Panc1 (cell line): ENCODE measurements at places on chromosomes 7 and 10. TPM values are rescaled to one million over a fixed set of nuclear protein-coding genes. Genes with fewer than 3 reads are reported as not detected.

DNA sequence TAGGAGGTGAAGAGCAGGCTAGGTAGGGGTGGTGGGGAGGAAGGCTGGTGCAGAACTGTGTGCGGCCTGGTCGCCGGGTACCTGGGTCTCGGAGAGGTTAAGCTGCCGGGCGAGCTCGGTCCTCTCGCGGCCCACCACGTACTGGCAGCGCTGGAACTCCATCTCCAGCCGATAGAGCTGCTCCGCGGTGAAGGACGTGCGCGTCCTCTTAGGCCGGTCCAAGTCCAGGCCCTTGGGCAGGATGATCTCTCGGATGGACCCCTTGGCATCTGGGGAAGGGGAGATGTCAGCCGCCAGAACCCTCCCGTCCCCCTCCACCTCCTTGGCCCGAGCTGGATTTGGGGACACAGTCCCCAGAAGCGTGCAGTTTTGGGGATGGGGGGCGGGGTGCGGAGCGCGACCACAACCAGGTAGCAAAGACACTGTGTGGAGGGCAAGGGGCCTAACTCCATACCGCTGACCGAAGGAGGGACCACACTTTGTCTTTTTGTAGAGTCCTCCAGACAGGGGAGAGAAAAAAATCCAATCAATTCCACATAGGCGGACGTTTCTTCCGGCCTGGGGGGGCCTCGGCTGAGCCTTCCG lies 1.6 kb downstream of the VAX1 start:
- DNase-seq, result no peak
- peak overlapping the region; percentile 56 for H3K4me3 ChIP-seq
- H3K27me3 ChIP-seq, result no peaks in the 10 kb centered on the region
- peak overlapping the region; percentile 93 for H3K27ac ChIP-seq
- no peaks in the 10 kb centered on the region for H3K36me3 ChIP-seq

GRCh38 chr7:44977304-44977958 lies 1.4 kb downstream of the MYO1G start:
- H3K4me1 ChIP-seq, result peaks cover 8% of the 10 kb centered on the region
- no peaks in the 10 kb centered on the region for H3K27me3 ChIP-seq
- DNase-seq, result no peak
- no peaks in the 10 kb centered on the region for H3K36me3 ChIP-seq
- H3K4me3 ChIP-seq, result no peak overlapping the region

DNA sequence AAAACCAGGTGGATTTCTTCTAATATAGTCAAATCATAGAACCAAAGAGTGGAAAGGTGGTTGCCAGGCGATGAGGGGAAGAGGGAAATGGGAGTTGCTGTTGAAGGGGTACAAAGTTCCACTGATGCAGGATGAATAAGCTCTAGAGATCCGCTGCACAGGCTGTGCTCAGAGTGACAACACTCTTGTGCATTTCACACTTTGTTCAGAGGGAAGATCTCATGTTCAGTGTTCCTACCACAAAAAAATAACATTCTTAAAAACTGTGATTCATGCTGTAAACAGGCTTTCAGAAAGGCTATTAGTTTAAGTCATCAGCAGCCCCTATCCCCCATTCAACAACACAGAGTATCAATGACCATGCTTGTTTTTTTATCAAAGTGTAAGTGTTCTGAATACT lies 213.8 kb downstream of the COBL start:
- peaks cover 5% of the 10 kb centered on the region for H3K27me3 ChIP-seq
- H3K36me3 ChIP-seq, result no peaks in the 10 kb centered on the region
- H3K4me1 ChIP-seq, result no peaks in the 10 kb centered on the region
- no peak overlapping the region for H3K27ac ChIP-seq

- H3K27ac ChIP-seq, result no peak overlapping the region
- DNase-seq, result no peak
- H3K4me1 ChIP-seq, result peaks cover 12% of the 10 kb centered on the region
- H3K4me3 ChIP-seq, result no peak overlapping the region
- H3K27me3 ChIP-seq, result no peaks in the 10 kb centered on the region
These were observed 12.0 kb downstream of the KPNA7 start for GRCh38 chr7:99195867-99196266.

DNA sequence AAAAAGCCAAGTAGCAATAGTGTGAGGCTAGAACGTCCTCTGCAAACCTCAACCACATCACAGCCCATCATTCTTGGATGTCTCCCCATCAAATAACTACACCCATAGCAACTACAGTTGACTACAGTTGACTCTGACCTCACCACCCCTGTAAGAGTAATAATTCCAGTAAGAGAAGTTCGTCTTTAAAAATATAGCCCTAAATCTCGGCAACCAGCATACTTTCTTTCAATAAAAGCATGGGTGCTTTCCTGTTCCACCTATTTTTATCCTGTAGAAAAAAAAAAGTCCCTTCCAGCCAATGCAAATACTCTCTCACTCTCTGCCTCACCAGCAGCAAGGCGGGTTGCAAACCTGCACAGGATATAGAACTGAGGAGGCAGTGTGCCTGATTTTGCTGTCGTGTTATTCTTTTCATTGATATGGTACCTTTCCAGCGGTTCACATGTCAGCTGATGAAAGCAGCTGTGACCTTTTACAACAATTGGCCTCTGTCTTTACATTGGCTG lies 187.5 kb upstream of the NFE2L3 start:
- no peak overlapping the region for H3K4me3 ChIP-seq
- no peaks in the 10 kb centered on the region for H3K36me3 ChIP-seq
- H3K27me3 ChIP-seq, result peaks cover 34% of the 10 kb centered on the region
- H3K27ac ChIP-seq, result no peak overlapping the region

DNA sequence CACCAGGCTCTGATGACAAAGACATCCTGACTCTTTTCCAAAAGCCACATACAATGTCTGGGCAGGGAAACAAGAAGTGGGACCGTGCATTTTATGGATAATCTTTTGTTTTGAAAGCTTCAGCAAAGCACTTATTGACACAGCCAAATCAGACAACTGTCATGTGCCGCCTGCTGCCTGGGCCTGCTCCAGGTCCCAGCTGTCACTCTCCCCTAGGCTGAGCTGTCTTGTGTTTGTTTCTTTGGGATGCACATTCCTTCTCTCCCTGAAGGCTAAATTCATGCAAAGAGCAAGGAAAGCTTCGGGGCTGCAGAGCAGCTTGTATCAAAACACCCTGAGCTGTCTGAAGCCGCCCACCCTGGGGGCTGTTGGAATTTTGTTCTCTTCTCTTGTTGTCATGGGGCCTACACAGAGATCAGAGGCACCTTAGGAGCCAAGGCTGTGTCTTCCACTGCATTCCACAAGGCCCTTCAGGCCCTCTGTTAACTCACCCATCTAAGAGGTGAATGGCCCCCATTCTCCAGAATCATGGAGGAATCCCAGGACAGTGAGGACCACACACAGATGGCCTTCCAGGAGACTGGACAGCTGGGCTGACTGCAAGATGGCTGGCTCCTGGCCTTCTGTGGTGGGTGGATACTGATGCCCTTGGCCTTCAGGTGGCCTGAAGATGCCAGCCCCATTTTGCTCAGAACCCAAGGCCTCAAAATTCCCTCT lies 17.8 kb upstream of the SLC18A2 start:
- no peak overlapping the region for H3K27ac ChIP-seq
- no peaks in the 10 kb centered on the region for H3K4me1 ChIP-seq
- DNase-seq, result no peak
- H3K36me3 ChIP-seq, result no peaks in the 10 kb centered on the region
- no peak overlapping the region for H3K4me3 ChIP-seq
- peaks cover 18% of the 10 kb centered on the region for H3K27me3 ChIP-seq

GRCh38 chr7:150357270-150357669 lies 11.4 kb upstream of the REPIN1 start:
- DNase-seq, result no peak
- no peak overlapping the region for H3K4me3 ChIP-seq
- H3K4me1 ChIP-seq, result peaks cover 25% of the 10 kb centered on the region
- peak overlapping the region; percentile 70 for H3K27ac ChIP-seq
- no peaks in the 10 kb centered on the region for H3K27me3 ChIP-seq
- H3K36me3 ChIP-seq, result no peaks in the 10 kb centered on the region

DNA sequence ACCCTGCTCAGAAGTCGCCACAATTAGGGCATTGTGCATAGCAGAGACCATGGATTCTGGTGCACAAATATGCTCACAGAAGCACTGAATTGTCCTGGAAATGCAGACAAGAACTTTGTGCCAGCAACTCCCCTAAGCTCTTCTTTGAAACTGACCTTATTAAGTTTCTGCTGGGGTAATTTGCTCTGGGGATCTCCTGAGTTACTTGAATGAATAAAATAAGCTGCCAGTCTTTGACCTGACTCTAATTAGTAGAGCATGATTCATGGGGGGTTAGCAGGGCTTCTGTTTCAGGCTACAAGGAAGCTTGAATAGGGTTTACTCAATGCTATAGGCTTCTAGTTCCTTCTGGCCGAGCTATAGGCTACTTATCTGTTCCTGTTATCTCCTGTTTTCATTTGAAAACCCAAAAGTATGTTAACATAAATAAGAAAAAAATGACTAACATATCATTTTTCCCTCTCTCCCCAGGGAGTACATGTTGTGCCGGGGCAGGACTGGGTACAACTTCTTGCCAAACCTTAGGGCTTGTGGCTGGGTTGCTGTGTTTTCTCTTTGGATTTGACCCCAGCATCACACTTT lies 169.0 kb upstream of the TMEM229A start:
- DNase-seq, result no peak
- no peak overlapping the region for H3K27ac ChIP-seq
- H3K36me3 ChIP-seq, result no peaks in the 10 kb centered on the region
- no peak overlapping the region for H3K4me3 ChIP-seq
- no peaks in the 10 kb centered on the region for H3K4me1 ChIP-seq

DNA sequence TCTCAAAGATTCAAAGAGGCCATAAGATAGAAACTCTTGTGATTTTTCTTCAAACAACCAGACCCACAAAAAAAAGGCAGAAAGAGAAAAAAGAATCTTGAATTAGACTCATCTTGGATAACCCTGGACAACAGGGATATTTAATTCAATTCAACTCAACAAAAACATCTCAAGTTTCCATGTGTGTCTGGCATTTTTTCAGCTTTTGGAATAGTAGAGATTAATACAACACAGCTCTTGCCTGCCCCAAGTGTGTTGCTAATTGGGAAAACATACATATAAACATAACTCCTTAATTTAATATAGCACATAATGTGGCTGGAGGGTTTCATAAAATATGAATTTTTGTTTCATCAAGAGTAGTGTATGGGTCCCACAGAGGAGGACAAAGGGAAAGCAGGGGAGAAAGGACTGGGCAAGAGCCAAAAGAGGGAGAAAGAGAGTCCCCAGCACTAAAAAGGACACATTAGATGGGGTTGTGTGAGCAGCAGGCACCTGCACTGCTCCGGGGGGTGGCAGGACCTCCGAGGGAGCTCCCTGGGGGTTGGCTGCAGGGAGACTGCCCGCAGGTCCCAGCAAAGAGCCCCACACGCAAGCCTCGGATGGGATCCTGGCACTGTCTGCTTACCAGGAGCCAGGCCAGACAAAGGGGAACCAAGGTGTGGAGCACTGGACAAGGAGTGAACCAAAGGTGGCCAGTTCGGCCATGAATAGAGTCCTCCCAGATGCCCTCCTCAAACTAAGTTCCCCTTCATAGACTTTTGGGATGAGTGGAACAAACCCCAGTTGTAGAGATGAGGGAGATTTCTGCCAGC lies 65.6 kb upstream of the TMEM72 start:
- no peak overlapping the region for H3K4me3 ChIP-seq
- H3K27ac ChIP-seq, result no peak overlapping the region
- no peak for DNase-seq
- no peaks in the 10 kb centered on the region for H3K4me1 ChIP-seq
- peaks cover 5% of the 10 kb centered on the region; the same call in 1 of the 2 replicates for H3K27me3 ChIP-seq
- H3K36me3 ChIP-seq, result no peaks in the 10 kb centered on the region

DNA sequence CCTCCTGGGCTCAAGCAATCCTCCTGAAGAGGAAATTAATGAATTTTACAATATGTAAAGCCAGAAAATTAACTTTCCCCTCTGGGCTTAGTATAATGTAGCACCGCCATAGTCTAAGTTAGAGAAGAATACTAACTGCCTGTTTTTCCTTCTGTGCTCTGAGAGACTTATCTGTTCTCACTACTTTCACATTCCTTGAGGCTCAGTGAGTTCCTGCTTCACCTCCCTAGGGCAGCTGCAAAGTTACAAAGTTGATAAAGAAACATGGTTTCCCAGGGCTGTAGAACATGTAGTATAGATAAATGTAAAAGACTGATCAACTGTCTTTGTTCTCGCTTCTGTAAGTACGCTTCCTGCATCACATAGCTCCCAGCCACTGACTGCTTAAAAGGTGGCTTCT lies 16.0 kb upstream of the OLAH start:
- no peak for DNase-seq
- no peak overlapping the region for H3K4me3 ChIP-seq
- H3K27me3 ChIP-seq, result no peaks in the 10 kb centered on the region
- H3K27ac ChIP-seq, result no peak overlapping the region
- no peaks in the 10 kb centered on the region for H3K36me3 ChIP-seq

GRCh38 chr10:93622942-93623341 lies 10.6 kb downstream of the PDE6C start:
- peaks cover 13% of the 10 kb centered on the region; the same call in 1 of the 2 replicates for H3K27me3 ChIP-seq
- no peaks in the 10 kb centered on the region for H3K36me3 ChIP-seq
- no peak overlapping the region for H3K4me3 ChIP-seq
- DNase-seq, result no peak

DNA sequence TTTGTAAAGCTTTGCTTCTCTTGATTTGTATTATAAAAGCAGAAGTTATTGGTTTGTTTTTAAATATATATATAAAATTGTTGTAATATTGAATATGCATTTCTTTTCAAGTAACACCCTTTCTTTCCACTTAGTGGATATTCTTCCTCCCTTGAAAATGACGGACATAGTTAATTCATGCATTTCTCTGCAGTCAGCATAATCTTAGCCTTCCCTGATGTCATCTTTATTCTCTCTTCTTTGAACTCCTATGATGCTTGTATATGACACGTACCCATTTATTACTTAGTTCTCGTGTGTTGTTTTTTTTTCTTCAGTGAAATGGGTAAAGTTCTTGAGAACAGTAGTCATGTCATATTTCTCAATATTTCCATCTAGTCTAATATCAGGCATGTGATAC lies 191.2 kb downstream of the MDFIC start:
- no peak overlapping the region for H3K4me3 ChIP-seq
- no peak overlapping the region for H3K27ac ChIP-seq
- no peaks in the 10 kb centered on the region for H3K4me1 ChIP-seq

- H3K36me3 ChIP-seq, result no peaks in the 10 kb centered on the region
- no peak overlapping the region for H3K4me3 ChIP-seq
- H3K4me1 ChIP-seq, result no peaks in the 10 kb centered on the region
- DNase-seq, result no peak
These were observed 36.6 kb downstream of the CACNA2D1 start for GRCh38 chr7:82406937-82407336.

GRCh38 chr7:159157714-159158113 lies 13.0 kb upstream of the VIPR2 start:
- H3K27me3 ChIP-seq, result no peaks in the 10 kb centered on the region
- no peaks in the 10 kb centered on the region for H3K36me3 ChIP-seq
- no peaks in the 10 kb centered on the region for H3K4me1 ChIP-seq

DNA sequence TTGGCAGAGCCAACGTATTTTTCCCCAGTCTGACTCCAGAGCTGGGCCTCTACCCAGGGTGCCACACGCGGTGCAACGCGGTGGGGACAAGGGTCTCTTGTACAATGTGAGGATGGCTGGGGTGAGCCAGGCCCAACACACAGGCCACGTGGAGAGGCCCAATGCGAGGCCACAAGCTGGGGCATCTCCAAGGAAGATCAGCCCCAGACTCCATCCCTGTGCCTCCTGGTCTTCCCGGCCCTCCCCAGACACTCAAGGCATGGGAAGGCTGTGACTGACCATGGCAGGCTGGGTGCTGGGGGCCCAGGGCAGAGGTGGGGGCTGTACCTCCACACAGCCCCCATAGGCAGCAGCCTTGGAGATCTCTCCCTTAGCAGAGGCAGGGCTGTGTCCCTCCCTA lies 135.3 kb upstream of the FAM20C start:
- H3K27ac ChIP-seq, result no peak overlapping the region
- no peaks in the 10 kb centered on the region for H3K36me3 ChIP-seq
- no peak overlapping the region for H3K4me3 ChIP-seq
- H3K4me1 ChIP-seq, result no peaks in the 10 kb centered on the region
- peaks cover 7% of the 10 kb centered on the region; the same call in 1 of the 2 replicates for H3K27me3 ChIP-seq

Gene CPA2
- 0.87 TPM for total RNA-seq

Gene CPVL
- 1.1 TPM for total RNA-seq

Gene THSD7A
- total RNA-seq, result 38.6 TPM

Gene NKX1-2
- 0.15 TPM for total RNA-seq

Gene PIP
- total RNA-seq, result not detected
